Trophoblast cell (in vitro differentiated cells and primary cell): ENCODE measurements at places on chromosomes 5 and 9.
A peak's percentile ranks its signal among the peaks of the same experiment; 100 is the strongest.

GRCh38 chr5:146521403-146522106, 5.6 kb upstream of the GPR151 start:
- DNase-seq, result no peak

- DNase-seq, result no peak
Measured at GRCh38 chr9:96020792-96021550, 145.5 kb downstream of the ERCC6L2 start.

- no peak for DNase-seq
Measured at GRCh38 chr5:119017994-119018393, 29.6 kb upstream of the DTWD2 start.

GRCh38 chr5:74684900-74685851, at the start of gene HEXB:
HEXB (plus strand) TSS chr5:74685233; CDS start chr5:74685261, 28 bp downstream.
- DNase-seq, result peak; percentile 98

- DNase-seq, result no peak
Measured at GRCh38 chr9:110330484-110331105, 7.1 kb downstream of the TXNDC8 start.

DNA sequence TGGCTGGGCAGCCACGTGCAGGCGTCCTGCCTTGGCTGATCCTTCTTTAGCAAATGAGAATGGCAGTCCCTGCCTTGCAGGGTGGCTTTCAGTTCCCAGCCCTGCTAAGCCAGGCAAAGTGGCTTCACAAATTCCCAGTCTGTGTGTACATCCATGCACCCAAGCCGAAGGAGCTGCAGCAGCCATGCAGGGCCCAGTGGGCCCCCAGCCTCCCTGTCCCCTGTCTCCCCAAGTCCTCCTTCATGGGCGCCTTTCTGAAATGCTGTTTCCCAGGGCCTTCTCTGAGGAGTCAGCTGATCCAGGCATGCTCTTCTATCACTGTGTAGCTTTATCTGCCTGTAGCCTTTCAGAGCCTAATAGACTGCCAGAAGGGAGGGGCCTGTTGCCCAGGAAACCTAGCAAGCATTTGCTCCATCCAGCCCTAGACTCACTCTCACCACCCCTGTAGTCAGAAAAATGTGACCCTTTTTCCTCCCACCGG, 47.4 kb upstream of the SHC3 start:
- no peak for DNase-seq

- DNase-seq, result no peak
Measured at GRCh38 chr9:130263601-130264413, 1.8 kb upstream of the HMCN2 start.

GRCh38 chr9:133403766-133404453, 13.9 kb downstream of the REXO4 start:
- DNase-seq, result no peak

- DNase-seq, result no peak
Measured at GRCh38 chr5:149951138-149951749, 6.7 kb upstream of the PDE6A start.

DNA sequence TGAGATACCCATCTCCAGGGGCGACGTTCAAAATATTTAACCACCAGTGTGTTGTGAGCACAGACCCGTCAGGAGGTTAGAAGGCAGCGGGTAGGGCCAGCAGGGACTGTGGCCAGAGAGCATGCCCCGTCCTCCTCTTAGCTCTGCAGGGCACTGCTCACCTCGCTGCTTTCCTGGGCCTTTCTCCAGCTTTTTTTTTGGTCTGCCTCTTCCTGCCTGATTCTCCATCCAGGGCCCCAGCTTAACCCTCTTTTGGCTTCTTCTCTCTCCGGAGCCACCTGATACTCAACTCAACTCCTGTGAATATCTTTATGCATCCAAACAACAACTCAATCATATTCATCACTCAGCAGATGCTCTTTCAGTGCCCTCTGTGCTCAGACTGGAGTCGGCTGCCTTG, 44.0 kb downstream of the TMOD1 start:
- DNase-seq, result no peak

DNA sequence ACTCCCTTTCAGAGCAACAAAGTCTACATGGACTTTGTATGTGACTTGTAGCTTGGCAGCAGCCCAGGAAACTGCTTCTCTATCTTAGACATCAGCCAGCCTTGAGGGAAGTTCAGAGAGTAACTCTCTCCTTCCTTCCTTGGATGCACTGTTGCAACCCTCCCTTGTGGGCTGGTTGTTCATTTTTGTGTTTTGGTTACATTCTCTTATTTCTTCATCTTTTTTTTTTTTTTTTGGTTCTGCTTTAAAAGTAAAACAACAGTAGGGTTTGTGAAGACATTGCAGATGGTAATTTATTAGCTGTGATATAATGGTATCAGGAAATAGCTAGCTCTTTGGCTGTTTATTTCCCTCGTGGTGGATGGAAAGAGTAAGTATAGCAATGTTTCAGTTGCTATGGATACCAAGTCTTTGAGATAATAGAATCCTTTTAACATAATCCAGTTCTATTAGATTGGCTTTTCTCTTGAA, 97.9 kb upstream of the MAMDC2 start:
- DNase-seq, result no peak

- DNase-seq, result peak; percentile 10
Measured at GRCh38 chr5:175092691-175093090, 351.3 kb downstream of the DRD1 start.

- DNase-seq, result no peak
Measured at GRCh38 chr5:1732945-1733344, 66.7 kb downstream of the MRPL36 start.

GRCh38 chr5:65553941-65554340, 9.0 kb downstream of the CENPK start:
- no peak for DNase-seq

- DNase-seq, result no peak
Measured at GRCh38 chr9:25396828-25397227, 281.4 kb downstream of the TUSC1 start.

- no peak for DNase-seq
Measured at GRCh38 chr9:136207616-136208015, 2.7 kb upstream of the LHX3 start.

GRCh38 chr9:16023446-16023845, 470.6 kb downstream of the CCDC171 start:
- no peak for DNase-seq

DNA sequence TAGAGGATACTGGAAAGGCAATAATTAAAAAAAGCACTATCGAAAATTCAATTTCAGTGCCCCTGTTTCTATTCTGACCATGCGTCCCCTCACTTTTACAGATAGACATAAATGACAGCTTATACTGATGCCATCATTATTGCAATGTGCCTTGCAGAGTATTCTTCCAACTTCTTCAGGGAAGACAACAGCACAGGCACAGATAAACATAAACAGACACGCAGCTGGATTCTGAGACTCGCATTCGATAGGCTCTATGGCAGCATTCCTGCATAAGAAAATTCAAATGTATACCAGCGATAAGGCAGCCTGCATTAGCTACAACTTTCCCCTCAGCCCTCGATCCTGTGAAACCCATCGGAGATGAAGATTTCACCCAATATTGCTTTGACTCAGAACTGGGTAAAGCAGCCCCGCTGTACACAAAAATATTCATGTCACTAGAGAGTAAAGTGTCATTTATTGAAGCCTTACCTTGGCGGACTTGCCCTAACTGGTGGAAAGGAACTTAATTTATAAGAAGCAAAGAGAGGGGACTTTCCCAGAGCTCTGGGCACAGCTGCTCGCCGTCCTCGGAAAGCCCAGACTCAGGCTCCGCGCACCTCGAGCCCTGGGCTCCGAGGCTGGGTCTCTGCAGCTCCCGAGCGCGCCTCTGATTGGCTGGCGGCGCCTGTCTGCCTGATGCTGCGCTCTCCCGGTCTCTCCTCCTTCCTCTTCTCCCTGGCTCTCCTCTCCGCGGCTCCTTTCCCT, at the start of gene CDH18:
Gene CDH18, minus strand, starts transcription at position 589 of the 750 bp plus-strand sequence. CDS start 149,214 bp downstream, outside the sequence.
- peak; percentile 18 for DNase-seq

DNA sequence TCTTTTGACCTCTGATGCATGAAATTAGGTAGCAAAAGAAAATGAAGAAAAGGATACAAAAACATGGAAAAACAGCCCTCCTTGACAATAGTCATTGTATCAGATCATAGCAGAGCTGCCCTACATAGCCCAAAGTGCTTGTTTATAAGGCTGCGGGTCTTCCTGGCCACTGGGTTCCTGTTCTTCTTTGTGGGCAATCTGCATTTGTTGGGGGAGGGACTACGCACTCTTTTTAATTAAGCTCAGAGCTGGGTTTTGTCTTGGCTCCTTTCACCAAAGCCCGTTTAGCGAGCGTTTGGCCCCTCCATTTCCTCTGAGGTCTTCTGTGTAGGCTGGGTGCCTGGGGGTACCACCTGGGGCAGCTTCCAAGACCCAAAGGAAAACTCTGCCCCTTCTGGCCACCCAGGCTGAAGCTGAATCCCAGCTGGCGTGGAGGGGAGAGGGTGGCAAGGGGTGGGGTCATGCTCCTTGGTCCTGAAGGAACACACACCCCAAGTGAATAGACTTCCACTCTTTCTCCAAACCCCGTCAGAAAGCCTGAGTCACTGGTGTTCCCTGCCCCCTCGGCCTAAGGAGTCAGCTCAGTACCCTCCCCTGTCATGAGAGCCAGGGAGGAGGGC, 6.5 kb upstream of the PAX5 start:
- DNase-seq, result no peak

- no peak for DNase-seq
Measured at GRCh38 chr9:37187713-37188439, 67.5 kb downstream of the ZCCHC7 start.

- no peak for DNase-seq
Measured at GRCh38 chr5:130017173-130017572, 112.9 kb downstream of the CHSY3 start.

- DNase-seq, result peak; percentile 63
Measured at GRCh38 chr5:1512541-1513291, 11.0 kb downstream of the LPCAT1 start.

DNA sequence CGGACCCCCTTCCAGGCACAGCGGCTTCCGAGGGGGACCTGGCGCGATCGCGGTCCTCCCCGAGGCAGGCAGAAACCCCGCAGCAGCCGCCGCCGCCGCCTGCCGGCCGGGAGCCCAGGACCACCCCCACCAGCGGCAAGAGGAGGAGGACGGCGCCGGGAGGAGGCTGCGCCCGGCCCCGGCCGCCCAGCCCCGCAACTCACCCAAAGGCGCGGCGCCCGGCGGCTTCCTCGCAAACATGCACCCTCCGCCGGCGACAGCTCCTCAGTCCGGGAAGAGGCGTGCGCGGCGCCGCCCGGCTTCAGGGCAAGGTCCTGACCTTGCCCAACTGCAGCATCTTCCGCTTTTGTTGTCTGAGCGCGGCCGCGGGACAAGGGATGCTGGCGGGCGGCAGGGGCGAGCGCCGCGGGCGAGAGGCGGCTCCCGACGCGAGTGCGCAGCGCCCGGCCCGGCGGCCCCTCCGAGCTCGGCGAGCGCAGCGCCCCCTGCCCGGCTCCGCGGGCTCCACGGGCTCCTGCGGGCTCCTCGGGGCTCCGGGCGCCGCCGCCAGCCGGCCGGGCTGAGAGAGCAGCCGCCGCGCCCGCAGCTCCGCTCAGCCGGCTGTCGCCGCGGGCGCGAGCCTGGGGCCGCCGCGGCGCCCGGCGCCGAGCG, 507 bp downstream of the CTNND2 start:
- DNase-seq, result peak; percentile 80

GRCh38 chr5:5980538-5980895, 397.8 kb downstream of the MED10 start:
- no peak for DNase-seq

- no peak for DNase-seq
Measured at GRCh38 chr5:74624931-74625505, 15.5 kb downstream of the ENC1 start.

GRCh38 chr9:94937214-94937903, 210.9 kb downstream of the AOPEP start:
- peak; percentile 78 for DNase-seq

DNA sequence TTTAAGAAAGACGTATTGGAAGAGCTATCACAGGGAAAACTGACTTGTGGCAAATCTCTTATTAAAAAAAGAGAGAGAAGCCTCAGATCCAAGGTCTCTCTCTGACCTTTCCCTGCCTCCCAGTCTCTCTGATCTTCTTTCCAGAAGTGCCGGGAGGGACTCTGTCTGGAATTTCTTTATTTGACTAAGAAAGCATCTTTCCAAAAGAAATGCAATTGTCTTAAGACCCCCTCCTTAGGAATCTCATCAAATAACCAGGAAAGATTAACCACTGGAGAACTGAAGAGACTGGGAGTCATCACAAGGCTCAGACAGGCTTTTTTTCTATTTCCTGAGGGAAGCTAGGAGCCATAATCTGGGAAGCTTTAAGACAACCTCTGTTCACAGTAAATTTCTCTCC, 4.6 kb downstream of the C1QTNF3 start:
- no peak for DNase-seq

- DNase-seq, result no peak
Measured at GRCh38 chr9:98108531-98109031, 10.4 kb downstream of the TRIM14 start.

DNA sequence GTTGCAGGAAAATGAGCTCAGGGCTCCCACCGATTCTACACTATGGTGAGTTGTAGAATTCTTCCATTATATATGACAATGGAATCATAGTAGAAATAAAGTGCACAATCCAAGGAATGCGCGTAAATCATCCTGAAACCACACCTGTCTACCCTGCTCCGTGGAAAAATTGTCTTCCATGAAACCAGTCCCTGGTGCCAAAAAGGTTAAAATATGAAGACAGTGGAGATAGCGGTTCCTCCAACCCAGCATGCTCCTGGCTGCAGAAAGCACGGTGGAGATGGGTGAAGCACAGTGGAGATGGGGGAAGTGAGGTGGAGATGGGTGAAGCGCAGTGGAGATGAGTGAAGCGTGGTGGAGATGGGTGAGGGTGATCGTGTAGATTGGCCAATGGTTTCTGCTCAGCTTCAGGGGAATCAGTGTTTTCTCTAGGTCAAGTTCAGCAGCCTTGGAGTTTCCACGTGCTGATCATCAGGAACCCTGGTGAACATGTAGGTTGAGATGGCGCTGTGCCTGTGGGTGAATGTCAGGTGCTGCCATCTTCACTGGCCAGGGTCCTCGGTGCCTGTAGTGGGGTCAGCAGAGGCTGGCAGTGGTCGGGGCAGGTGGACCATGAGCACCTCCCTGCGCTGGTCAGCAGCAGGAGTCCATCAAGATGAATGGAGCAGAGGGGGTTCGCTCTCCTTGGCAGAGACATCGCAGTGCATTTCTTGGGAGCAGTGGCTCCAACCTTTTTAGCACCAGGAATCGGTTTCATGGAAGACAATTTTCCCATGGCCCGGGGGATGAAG, 20.3 kb downstream of the PAEP start:
- DNase-seq, result no peak

- DNase-seq, result peak; percentile 58
Measured at GRCh38 chr5:34734326-34734725, 78.2 kb downstream of the RAI14 start.

GRCh38 chr5:135232958-135233357, 166.1 kb downstream of the MACROH2A1 start:
- DNase-seq, result no peak

GRCh38 chr9:133523106-133523505, 1.7 kb downstream of the MYMK start:
- no peak for DNase-seq

GRCh38 chr9:79292731-79293280, 279.0 kb upstream of the TLE4 start:
- no peak for DNase-seq

DNA sequence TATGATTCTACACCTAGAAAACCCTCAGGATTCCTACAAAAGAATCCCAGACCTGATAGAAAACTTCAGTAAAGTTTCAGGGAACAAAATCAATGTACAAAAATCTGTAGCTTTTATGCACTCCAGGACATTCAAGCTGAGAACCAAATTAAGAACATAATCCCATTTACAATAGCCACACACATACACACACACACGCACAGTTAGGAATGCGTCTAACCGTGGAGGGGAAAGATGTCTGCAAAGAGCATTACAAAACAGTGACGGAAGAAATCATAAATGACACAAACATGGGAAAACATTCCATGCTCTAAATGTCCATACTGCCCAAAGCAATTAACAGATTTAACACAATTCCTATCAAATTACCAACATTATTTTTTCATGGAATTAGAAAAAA, 51.4 kb upstream of the CAST start:
- no peak for DNase-seq

- no peak for DNase-seq
Measured at GRCh38 chr5:173736923-173737412, 120.5 kb upstream of the BOD1 start.
